Esophagus mucosa (tissue), 1 donor: ENCODE measurements at places on chromosomes 5 and 9.

- no peak for ATAC-seq
Observed at GRCh38 chr5:90184764-90185163, 224.8 kb downstream of the CETN3 start.

GRCh38 chr5:124839371-124839998 is 93.0 kb upstream of the ZNF608 start:
- no peak for ATAC-seq

GRCh38 chr5:108634010-108634616 is 113.6 kb upstream of the FER start:
- no peak for ATAC-seq

- no peak for ATAC-seq
Observed at GRCh38 chr5:146873186-146873917, 5.2 kb downstream of the PPP2R2B start.

DNA sequence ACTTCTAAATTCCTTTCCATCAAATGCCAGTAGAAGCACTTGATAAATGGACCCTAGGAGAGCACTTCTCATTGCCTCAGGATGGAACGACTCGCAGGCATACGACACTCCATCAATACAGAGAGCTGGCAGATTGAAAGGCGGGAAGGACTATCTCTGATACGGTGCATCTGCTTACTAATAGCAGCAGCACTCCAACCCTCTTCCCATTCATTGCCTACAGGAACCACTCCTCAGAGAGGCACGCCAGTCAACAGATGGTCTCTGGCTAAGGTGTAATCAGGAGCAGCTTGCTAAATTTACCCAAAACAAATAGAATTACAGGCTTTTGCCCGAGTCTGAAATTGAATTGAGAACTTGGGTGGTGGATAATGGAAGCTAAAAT is 168.1 kb downstream of the EFNA5 start:
- no peak for ATAC-seq

DNA sequence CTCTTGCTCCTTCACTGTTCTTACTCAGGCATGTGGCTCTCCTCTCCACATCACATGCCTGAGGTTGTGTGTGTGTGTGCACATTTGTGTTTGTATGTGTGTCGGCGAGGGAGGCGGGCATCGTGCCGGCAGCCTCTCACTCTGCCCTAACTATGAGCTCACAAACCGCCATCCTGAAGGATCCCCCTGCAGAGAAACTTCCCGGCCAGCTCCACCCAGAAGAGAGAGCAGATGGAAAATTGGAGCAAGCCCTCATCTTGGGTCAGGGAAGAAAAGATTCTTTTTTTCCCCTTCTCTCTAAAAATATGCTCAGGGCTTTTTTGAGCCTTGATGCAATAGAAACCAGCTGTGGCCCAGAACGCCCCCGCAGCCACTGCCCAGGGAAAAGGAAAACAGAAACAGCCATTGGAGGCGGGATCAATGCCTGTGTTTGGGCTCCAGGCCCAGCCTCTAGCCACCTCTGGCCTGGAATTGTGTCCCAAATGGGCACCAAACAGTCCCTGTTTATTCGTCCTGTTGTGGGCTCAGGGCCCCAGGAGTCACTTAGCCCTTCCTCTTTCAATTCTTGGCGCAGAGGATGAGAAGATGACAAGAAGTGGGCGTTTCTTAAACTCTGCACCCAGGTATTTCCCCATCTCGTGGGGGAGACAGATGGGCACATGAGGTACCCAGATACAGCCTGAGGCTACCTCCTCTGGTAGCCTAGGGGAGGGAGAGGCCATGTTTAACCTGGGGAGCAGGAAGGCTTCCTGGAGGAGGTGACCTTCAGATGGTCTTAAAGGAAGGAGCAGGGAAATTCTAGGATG is 151.5 kb downstream of the RGS3 start:
- no peak for ATAC-seq

DNA sequence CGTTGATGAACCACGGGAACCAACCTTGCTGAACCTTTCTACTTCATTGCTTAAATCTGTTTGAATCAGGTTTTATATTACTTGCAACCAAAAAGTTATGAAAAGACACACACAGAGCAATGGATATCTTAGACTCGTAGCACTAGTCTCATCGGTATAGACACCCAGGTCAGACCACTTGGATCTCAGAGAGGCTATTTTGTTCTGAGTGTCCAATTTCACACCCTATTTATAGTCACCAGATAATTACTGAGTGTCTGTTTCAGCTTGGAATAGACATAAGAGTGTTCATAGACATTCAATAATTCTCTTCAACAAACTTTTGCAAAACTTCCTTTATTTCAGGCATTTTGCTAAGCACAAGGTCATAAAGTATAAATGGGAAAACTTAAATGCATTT is 145.4 kb upstream of the EGFLAM start:
- ATAC-seq = no peak

DNA sequence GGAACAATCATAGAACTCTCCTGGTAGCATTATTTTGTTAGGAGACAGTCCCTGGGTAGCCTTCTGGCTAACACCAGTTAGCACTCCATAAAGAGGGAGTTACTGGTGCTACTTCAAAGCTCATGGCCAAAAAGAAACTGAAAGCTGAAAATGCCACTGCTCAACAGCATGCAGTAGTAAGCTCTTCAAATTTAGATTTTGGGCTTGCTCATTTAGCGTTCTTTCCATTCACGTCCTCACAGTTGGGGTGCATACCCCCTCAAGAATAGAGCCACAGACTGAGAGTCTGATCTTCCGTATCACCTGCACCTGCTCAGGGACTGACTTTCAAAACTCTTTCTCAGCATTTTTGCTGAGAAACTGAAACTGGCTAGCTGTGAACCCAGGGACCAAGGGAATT is 24.7 kb downstream of the NTRK2 start:
- ATAC-seq = no peak

- no peak for ATAC-seq
Observed at GRCh38 chr9:127712867-127713266, 2.6 kb downstream of the PTRH1 start.

DNA sequence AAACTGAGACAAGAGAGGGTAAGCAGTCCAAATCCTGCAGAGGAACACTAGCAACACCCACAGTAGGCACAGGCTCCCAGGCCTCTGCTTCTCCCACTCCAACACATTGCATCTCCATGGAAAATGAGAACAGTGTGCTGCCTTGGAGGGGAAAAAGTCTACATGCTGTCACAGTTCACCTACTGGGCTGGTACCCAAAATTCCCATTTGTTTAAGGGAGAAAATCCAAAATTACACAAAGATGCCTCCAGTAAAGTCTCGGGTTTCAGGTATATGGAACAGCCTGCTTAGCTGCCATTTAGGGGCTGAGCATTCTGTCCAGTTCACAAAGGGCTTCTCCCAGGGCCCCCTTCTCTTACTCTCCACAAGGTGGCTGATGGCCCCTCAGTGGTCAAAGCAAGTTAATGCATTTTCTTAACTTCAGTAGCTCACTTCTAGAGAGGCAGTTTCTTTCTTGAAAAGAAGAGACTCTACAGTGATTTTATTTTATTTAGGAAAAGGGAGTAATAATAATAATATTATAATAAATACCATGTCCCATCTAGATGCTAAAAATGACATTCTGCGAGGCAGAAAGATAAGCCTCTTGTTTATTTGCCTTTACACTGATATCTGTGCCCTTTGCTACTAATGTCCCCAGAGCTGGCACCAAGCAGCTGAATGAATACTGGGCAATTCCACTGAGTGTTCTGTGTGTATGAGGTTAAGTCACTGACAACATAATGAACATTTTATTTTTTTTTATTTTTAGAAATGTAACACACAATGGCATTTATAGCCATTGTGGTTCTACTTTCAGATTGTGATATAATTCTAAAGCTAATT is 89.4 kb downstream of the RGS7BP start:
- ATAC-seq = no peak
